ENCODE measurements at places on chromosomes 2 and 18.

- peak; percentile 3 for DNase-seq
Observed at GRCh38 chr18:47149457-47150028, 757 bp downstream of the HDHD2 start.

- peak; percentile 7 for DNase-seq
Observed at GRCh38 chr2:225041851-225042799, at the start of gene DOCK10. Gene DOCK10 (minus strand): TSS chr2:225042468. CDS start chr2:225042374, 94 bp downstream.

GRCh38 chr2:101549371-101549770 is 74.5 kb upstream of the RFX8 start:
- no peak for DNase-seq

DNA sequence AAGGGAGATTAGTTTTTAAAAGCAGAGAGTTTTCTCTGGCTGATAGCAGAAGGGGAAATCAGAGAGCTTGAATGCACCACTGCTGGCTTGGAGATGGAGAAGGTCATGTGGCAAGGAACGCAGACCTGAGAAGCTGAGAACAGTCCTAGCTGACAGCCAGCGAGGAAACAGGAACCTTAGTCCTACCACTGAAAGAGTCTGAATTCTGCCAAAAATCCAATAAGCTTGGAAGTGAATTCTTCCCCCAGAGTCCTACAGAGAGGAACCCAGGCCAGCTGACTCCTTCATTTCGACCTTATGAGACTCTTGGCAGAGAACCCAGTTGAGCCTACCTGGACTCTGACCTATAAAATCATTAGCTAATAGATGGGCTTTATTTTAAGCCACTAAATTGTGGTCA is 371.9 kb upstream of the TNP1 start:
- no peak for DNase-seq

- no peak for DNase-seq
Observed at GRCh38 chr18:56741685-56742084, 90.5 kb downstream of the WDR7 start.

DNA sequence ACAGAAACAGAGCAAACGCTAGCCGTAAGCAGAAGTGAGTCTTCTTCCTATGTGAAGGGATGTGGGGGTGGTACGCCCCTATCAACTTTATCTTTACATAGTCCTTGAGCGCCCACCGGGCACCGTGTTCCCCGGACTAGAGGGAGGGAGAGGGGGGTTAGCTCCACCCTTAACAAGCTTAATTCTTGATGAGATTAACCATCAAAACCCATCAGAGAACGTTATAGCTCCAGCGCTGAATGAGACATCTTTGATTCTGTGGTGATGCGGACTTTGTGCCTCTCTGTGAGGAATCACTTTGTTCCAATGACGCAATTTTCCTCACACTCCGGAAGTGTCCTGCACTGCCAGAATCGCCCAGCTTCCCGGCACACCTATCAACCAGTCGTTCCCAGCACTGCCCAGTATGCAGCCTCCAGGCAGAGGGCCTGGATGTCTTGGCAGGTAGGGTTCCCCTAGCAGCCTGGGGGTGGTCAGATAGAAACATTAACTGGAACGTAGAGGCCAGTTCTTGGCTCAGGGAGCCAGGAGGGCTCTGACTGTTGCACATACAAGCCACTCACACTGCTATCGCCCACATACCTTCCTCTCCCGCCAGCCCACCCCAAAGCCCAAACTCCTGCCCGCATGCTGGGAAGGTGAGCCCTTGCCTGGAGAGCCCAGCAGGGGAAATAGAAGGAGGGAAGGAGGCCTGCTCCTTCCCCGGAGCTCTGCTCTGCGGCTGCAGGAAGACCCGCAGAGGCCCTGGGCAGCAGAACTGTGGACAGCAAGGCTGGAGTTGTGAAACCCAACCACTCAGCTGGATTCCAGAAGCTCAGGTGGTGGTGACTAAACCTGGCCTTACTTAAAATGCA is 1.9 kb upstream of the ODC1 start:
- no peak for DNase-seq

DNA sequence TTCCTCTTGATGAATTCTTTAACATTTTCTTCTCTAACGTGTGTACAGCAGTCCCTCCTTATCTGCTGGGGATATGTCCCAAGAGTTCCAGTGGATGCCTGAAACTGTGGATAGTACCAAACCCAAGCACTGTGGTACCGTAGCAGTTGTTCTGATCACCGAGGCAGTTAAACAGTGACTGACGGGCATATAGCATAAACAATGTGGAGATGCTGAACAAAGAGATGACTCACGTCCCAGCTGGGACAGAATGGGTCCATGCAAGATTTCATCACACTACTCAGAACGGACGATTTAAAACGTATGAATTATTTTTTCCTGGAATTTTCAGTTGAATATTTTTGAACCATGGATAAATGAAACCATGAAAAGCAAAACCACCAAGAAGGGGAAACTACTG is 54.5 kb upstream of the SPAG16 start:
- no peak for DNase-seq

DNA sequence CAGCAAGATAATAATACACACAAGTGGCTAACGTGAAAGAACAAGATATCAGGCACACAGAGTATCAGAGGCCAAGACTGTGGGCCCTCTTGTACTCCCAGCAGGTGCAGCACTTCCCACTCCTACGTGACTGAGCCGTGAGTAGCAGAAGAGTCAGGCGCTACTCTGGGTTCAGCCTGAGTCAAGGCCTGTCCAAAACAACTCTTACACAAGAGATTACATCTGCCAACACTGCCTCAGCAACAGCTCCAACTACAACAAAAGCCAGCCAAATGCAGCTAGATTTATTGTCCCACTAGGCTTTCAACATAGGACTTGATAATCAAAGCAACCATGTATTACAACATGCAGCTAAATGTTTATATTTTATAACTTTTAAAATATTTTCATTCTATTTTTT is 56.2 kb downstream of the ITSN2 start:
- no peak for DNase-seq

- no peak for DNase-seq
Observed at GRCh38 chr2:235535423-235536130, 41.7 kb downstream of the AGAP1 start.

DNA sequence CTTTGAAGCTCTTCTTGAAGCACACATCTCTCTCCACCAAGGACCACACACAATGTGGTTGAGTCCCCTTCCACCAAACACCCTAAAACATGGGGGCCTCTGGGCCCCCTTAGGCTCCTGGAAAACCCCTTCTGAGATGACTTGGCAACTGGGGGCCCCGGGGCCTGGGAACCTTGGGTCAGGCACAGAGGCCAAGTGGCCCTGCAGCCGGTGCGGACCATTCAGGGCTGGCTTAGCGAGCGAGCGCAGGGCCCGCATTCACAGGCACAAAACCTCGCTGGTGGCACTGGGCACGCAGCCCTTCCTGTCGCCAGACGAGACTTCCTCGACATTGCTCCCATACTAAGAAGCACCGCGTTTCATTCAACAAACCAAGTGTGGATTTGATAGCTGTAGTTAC is 111.2 kb upstream of the ID2 start:
- DNase-seq = no peak

DNA sequence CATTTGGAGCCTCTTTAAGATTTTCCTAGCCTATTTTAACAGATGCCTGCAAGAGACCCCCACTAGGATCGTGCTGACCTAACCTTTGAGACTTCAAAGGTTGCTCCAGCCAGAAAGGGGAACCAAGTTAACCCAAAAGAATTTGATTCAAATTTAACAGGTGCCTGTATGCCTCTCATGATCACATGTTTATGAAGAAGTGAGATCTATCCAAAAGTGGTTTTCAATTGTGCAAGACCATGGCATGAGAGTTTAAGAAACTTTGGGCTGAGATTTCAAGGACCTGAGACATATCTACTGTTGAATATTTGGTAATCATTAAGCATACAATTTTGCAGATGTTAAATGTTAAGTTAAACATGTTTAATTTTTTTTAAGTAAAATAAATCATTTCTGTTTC is 1.3 kb upstream of the RSAD2 start:
- no peak for DNase-seq

GRCh38 chr2:23635442-23636340 is 250.7 kb downstream of the KLHL29 start:
- DNase-seq = no peak

DNA sequence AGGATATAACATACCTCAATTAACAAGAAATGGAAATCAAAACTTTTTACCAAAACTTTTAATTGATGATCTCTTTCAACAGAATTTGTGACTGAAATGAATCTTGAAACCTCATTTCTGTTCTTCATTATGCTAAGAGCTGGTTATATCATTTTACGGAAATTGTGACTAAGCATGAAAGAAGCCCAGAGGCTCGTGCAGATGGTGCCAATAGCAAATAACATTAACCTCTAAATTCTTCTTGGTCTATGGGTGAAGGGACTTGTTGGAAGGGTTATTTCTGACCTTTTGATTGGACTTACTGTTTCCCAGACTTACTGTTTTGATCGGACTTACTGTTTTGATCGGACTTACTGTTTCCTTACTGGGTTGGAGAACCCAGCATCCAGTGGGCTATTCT is 435.6 kb downstream of the TDRD15 start:
- no peak for DNase-seq

- DNase-seq = no peak
Observed at GRCh38 chr2:153163055-153163454, 315.5 kb downstream of the RPRM start.

GRCh38 chr2:240507778-240508251 is 50.0 kb downstream of the ANKMY1 start:
- DNase-seq = no peak

DNA sequence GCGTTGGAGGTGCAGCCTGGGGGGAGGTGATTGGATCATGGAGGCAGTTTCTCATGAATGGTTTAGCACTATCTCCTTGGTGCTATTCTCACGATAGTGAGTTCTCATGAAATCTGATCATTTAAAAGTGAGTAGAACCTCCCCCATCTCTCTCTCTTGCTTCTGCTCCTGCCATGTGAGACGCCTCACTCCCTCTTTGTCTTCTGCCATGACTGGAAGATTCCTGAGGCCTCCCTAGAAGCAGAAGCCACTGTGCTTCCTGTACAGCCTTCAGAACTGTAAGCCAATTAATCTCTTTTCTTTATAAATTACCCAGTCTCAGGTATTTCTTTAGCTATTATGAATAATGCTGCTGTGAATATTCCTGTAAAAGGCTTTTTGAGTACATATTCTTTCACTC is 52.9 kb downstream of the SERPINB7 start:
- DNase-seq = no peak

DNA sequence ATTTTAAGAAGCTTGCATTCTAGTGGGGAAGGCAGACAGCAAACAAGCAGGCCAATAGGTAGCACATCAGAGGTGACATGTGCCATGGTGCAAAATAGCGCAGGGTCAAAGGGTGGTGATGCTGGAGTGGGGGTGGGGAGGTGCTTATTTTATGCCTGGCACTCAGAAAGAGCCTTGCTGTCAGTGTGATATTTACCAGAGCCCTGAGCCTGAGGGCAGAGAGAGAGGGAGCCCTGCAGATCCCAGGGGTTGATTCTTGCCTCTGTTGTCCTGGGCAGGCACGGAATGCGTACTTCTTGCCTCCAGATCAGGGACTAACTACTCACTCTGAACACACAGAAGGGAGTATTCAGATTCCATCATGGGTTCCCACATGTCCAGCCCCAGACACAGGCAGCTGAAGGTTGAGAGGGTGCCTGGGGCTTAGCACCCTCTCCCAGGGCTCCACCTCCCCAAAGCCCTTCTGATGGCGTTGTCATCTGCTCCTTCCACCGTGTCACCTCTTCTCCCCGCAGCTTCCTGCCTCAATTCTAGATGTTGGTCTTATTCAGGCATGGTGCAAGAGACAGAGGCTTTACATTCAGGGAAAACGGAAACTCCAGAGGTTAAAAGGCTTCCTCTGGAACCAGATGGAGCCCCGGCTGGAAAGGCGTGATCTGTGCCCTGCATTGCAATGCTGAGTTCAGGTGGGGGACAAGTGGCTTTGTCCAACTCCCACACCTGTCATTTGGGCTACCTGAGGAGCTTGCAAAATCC is 252.3 kb downstream of the HAUS1 start:
- DNase-seq = peak; percentile 30

GRCh38 chr2:68250196-68250595 is 2.1 kb downstream of the PPP3R1 start:
- no peak for DNase-seq

DNA sequence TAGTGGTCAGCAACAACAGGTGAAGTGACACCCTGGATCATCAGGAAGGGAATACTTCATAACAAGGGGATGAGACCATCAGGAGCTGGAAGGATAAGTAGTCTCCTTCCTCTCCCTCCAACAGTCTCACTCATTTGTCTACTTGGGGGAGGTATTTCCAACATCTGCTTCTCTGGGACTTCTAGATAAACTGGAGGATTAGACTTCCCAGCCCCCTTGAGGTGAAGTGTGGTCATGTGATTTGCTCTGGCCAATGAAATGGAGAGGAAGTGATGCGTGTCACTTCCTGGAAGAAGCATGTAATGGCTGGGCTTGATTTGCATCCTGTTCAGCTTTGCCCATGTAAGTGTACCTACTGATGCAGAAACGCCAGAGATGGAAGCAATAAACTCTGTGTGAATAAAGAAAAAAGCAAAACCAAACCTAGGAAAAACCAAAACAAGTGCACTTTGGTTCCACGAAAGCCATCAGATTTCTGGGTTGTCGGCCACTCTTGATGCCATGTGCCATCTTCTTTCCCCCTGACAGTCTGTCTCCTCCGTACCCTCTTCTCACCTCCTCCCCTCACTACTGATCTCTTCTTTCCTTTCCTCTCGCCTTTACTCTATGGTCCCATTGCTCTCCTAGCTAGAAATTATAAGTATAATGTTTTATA is 76.1 kb upstream of the DNMT3A start:
- DNase-seq = peak; percentile 3

- DNase-seq = no peak
Observed at GRCh38 chr18:45084206-45084605, 403.5 kb downstream of the SETBP1 start.

DNA sequence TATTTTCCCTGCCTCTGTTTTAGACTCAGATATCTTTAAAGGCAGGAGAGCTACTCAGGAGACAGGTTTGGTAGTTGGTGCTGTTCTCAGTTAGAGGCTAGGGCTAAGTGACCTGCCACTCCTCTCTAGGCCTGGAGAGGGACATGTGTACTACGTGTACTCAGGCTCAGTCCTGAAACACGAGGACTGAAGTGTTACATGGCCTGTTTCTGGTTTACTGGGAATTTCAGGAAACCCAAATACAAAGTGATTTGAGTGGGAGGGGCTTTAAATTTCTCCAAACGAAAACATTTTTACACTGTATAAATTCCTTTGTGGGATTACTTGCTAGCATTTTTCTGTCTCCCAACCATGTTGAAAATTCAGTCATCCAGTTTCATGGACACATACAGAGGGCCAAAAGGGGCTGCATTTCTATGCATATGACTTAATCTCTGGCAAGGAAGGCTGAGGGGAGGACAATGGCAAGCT is 343.3 kb downstream of the CYP26B1 start:
- DNase-seq = no peak

GRCh38 chr2:223576873-223577272 is 25.3 kb downstream of the SCG2 start:
- no peak for DNase-seq

DNA sequence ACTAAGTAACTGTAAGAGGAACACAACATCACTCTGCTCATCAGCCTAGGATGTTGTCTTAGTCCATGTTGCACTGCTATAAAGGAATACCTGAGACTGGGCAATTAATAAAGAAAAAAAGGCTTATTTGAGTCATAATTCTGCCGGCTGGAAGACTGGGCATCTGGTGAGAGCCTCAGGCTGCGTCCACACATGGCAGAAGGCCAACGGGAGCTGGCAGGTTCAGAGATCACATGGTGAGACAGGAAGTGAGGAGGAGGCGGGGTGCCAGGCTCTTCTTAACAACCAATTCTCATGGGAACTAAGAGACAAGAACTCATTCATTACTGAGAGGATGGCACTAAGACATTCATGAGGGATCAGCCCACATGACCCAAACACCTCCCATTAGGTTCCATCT is 46.8 kb downstream of the EPG5 start:
- DNase-seq = peak; percentile 33
